ENCODE measurements at places on chromosomes 4 and X.

- no peak for DNase-seq
Observed at GRCh38 chrX:65575022-65575421, 40.4 kb upstream of the LAS1L start.

- DNase-seq = no peak
Observed at GRCh38 chr4:138487670-138488069, 245.5 kb upstream of the SLC7A11 start.

DNA sequence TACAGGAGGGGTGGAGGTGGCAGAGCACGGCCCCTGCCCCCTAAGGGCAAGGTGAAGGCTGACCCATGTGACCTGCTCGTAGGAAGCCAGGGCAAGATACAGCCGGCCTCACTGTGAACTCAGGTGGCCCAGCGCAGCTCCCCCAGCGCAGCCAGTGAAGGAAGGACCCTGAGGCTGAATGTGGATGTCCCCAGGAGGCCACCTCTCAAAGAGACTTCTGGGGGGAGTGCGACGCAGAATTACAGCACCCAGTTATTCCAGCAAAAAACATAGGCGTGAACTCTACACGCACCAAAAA is 52.6 kb downstream of the ZFYVE28 start:
- no peak for DNase-seq

GRCh38 chr4:4947721-4948120 is 71.5 kb downstream of the CYTL1 start:
- DNase-seq = no peak
